ENCODE measurements at places on chromosomes 3 and 15.

DNA sequence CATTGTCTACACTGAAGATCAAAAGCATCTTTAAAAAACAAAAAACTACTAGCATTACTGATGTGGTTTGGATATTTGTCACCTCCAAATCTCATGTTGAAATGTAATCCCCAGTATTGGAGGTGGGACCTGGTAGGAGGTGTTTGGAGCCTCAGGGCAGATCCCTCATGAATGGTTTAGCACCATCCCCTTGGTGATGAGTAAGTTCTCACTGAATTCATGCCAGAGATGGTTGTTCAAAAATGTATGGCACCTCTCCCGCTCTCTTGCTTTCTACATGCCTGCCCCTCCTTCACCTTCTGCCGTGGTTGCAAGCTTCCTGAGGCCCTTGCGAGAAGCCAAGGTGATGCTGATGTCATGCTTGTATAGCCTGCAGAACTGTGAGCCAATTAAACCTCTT, 136.6 kb upstream of the FHIT start:
- no peak for DNase-seq

GRCh38 chr3:132659365-132660051, at the start of gene ACAD11:
Gene ACAD11 (minus strand): TSS chr3:132659809. CDS start chr3:132659751, 58 bp downstream.
- DNase-seq: peak; percentile 82

- no peak for DNase-seq
Measured at GRCh38 chr15:68375716-68376220, 56.2 kb downstream of the ITGA11 start.

DNA sequence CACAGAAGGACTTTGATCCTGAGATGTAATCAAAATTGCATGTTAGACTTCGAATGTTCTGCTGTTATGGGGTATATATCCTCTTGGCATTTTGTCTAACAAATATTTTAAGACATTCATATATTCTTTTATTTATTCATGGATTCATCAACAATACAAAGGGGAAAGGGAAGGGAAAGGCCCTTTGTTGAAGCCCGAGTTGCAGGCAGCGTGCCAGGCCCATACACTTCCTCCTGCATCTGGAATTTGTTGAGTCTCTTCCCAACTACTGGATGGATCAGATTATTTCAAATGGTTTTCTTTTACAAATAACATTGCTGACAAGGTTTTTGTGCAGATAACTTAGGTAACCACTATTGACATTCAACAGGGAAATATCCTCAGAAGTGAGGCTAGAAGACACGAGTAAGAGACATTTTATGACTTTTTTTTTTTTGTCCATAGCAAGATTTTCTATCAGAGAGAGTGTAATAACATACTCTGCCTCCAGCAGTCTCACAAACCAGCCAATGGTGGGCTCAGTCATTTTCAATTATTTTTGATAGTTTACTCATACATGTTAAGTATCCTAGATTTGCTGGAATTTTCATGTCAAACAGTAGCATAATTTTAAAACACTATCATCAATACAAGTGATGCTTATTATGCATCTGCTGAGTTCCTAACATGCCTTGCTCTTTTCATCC, 94.3 kb downstream of the RPL39L start:
- no peak for DNase-seq

DNA sequence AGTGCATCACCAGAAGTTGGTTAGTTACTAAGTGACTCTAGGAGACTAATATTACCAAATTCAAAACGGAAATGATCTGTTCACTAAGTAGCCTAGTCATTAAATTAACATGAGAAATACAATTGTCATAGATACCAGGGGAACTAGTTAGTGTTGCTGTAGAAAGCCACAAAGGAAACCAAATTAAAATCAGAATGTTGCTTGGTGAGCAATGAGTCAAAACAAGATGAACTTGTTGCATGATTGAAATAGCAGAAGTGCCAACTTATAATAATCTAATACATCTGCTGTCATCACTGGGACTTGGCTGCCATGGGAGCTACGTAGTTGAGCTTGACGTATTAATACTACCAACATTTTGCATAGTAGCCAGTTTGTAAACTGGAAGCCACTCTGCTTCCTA, 458.1 kb downstream of the DIPK2A start:
- no peak for DNase-seq

DNA sequence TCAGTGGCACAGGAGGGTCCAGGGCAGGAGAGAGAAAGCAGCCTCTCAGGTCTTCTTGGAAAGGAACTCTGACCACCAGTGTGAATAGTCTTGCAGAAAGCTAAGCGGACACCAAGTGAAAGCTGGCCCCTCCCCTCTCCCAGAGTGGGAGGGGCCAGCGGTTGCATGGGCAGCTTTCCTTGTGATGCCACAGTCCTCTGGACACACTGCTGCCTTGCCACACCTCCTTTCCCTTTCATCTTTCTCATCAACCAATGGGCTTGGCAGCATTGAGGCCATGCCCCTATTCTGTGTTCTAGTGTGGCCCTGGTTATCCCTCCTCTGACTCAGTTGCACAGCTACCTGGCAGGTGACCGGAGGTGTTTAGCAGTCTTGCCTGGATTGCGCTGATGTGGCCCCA, 49.7 kb upstream of the GOLGA6B start:
- no peak for DNase-seq

GRCh38 chr3:95002438-95003046, 939.7 kb downstream of the NSUN3 start:
- no peak for DNase-seq

DNA sequence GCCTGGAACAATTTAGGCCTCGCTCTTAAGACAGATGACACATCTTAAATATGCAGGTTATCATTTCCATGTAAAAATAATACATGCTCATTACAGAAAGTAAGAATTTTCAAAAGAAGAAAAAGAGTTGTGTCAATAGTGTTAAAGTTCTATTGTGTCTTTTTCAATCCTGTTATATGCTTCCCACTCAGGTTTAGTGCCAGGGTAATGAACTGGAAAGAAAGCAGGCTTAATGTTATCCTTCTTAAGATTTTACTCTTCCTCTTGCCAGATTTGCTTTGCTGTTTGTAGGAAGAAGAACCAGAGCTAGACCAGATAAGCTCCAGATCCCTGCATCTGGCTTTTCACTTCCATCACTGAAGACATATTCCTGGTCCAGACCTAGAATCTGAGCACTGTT, 128.6 kb downstream of the TPRG1 start:
- no peak for DNase-seq

DNA sequence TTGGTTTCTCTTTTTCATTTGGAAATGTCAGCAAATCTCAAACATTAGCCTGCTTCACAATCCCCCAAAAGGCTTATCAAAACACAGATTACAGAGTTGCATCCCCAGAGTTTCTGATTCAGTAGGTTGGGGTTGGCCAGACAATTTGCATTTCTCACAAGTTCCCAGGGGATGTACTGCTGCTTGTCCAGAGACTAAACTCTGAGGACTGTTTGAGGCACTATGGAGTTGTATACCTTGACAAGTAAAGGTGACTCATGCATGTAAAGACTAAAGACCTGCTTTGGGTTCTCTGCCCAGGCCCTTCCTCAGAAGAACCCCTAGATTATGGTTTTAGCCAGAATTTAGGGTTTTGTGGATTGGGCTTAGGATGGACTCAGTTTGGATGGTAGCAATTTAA, 151.1 kb upstream of the ARHGEF26 start:
- no peak for DNase-seq

- DNase-seq: no peak
Measured at GRCh38 chr3:141539431-141540187, 52.8 kb downstream of the RASA2 start.

- DNase-seq: peak; percentile 69
Measured at GRCh38 chr15:76139368-76140073, 79.7 kb downstream of the TMEM266 start.

DNA sequence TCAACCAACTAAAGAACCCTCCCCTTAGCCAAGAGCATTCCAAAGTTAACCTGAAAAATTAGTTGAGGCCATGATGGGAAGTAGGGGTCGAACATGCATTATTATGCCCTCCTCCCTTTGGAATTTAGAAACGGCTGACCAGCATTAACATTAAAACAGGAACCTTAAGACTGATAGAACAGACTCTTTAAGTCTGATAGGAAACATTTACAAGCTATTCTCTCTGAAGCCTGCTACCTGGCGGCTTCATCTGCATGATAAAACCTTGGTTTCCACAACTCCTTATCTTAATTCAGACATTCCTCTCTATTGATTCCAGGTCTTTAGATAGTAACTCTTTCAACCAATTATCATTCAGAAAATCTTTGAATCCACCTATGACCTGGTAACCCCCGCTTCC, 331.0 kb downstream of the CGGBP1 start:
- no peak for DNase-seq

GRCh38 chr15:79230766-79231165, 51.8 kb upstream of the ANKRD34C start:
- DNase-seq: no peak

DNA sequence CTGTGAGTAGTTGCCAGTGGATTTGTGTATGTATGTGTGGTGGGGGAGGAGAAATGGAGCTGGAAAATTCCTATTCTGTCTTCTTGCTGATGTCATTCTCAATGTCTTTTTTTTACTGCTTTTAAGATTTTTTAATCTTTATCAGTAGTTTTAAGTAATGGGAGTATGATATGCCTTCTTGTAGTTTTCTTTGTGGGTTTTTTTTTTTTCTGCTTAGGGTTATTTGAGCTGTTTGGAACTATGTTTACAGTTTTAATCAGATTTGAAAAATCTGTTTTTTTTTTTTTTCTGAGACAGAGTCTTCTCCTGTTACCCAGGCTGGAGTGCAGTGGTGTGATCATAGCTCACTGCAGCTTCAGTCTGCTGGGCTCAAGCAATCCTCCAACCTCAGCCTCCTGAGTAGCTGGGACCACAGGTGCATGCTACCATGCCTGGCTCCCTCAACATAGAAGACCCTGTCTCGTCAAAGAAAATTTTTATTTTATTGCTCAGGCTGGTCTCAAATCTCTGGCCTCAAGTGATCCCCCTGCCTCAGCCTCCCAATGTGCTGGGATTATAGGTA, 37.1 kb downstream of the RPL39L start:
- DNase-seq: no peak
